Sigmoid colon (tissue), 7 donors: ENCODE measurements at places on chromosomes 16 and 17. TPM values are rescaled to one million over a fixed set of nuclear protein-coding genes. Genes with fewer than 3 reads are reported as not detected.

GRCh38 chr17:13492737-13493122, 109.0 kb downstream of the HS3ST3A1 start:
- DNase-seq: no peak
- no peaks in the 10 kb centered on the region for H3K27me3 ChIP-seq
- no peak overlapping the region for H3K4me3 ChIP-seq
- no peaks in the 10 kb centered on the region for H3K4me1 ChIP-seq
- no peaks in the 10 kb centered on the region for H3K36me3 ChIP-seq
- no peak overlapping the region for H3K27ac ChIP-seq

- no peak overlapping the region for H3K27ac ChIP-seq
- no peaks in the 10 kb centered on the region for H3K27me3 ChIP-seq
- no peak for DNase-seq
Observed at GRCh38 chr16:55391760-55392375, 67.9 kb downstream of the IRX6 start.

- H3K27me3 ChIP-seq: peaks cover 11% of the 10 kb centered on the region
- no peak for DNase-seq
- H3K27ac ChIP-seq: no peak overlapping the region
- no peak overlapping the region for H3K4me3 ChIP-seq
- H3K4me1 ChIP-seq: peaks cover 50% of the 10 kb centered on the region
Observed at GRCh38 chr16:718922-719321, 2.0 kb upstream of the ANTKMT start.

GRCh38 chr17:27550974-27551505, 79.9 kb upstream of the LGALS9 start:
- no peaks in the 10 kb centered on the region for H3K27me3 ChIP-seq

- peak within 1 kb of the TSS; percentile 67 for H3K4me3 ChIP-seq
- H3K4me1 ChIP-seq: peaks cover 5% of the 10 kb centered on the region
- H3K27ac ChIP-seq: peak within 1 kb of the TSS; percentile 90
- H3K27me3 ChIP-seq: no peaks in the 10 kb centered on the region
- H3K36me3 ChIP-seq: no peaks in the 10 kb centered on the region
Observed at GRCh38 chr17:75587675-75588595, at the start of gene MYO15B. MYO15B (plus strand) TSS chr17:75587800; CDS start chr17:75588058, 258 bp downstream.

UMOD gene
- total RNA-seq: not detected

CFAP119 gene
- 2.1 TPM for total RNA-seq

NT5M gene
- 5.5 TPM for total RNA-seq

SPATA32 gene
- total RNA-seq: not detected

OSGIN1 gene
- total RNA-seq: 4.3 TPM
